ENCODE measurements at places on chromosomes 13 and 19.

GRCh38 chr13:44386913-44387556 is 13.4 kb downstream of the SERP2 start:
- DNase-seq, result no peak

GRCh38 chr13:85772367-85772766 is 26.9 kb downstream of the SLITRK6 start:
- peak; percentile 1 for DNase-seq

DNA sequence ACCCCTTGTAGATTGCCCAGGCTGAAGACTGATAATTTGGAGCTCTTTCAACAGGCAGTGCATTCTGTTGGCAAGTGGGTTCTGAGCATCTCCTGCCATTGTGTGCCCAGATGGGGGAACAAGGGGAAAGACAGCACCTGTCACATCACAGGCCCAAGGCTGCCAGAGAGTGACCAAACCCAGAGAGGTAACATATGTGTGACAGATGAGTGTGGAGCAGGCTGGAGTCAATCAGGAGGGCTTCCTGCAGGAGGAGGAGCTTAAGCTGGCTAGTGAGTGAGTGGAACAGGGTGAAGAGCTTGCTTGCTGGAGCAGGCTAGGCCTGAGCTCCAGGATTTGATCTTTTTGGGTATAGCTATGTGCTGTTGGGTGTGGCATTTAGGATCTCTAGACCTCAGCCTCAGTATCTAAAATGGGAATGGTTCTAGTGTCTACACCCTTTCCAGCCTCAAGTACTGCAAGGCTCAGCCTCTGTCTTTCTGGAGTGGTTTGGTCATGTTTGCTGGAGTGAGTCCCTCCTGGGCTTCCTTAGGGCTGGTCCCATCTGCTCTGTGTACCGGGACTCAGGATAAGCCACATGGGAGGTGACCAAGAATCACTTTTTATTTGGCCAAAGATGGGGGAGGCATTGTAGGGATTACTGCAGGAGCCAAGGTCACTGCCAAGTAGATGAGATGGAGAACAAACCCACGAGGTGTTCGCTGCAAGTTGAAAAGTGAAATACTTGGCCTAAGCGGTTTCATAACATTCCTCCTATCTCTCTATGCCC is 152.4 kb upstream of the TSHZ3 start:
- no peak for DNase-seq

- peak; percentile 66 for DNase-seq
Measured at GRCh38 chr19:19145684-19146608, 7.7 kb upstream of the TMEM161A start.

DNA sequence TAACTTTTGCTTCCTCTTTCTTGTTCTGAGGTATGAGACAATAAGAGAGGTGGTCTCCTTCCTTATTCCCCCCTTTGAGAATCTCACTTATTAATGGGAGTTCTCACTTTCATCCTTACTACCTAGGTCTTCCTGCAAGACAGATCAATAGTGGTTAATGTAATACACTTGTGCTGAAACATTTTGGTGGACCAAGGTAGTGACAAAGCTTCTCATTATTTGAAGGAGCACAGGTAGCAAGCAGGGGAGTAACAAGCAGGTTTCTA is 17.9 kb downstream of the ZNF700 start:
- no peak for DNase-seq

Data from urothelium cell line (cell line).